ENCODE measurements at places on chromosomes 13 and 19.
A peak's percentile ranks its signal among the peaks of the same experiment; 100 is the strongest.

- DNase-seq = no peak
Measured at GRCh38 chr13:61030445-61030844, 385.2 kb downstream of the PCDH20 start.

GRCh38 chr19:2719920-2720776, 1.0 kb downstream of the DIRAS1 start:
- no peak for DNase-seq

DNA sequence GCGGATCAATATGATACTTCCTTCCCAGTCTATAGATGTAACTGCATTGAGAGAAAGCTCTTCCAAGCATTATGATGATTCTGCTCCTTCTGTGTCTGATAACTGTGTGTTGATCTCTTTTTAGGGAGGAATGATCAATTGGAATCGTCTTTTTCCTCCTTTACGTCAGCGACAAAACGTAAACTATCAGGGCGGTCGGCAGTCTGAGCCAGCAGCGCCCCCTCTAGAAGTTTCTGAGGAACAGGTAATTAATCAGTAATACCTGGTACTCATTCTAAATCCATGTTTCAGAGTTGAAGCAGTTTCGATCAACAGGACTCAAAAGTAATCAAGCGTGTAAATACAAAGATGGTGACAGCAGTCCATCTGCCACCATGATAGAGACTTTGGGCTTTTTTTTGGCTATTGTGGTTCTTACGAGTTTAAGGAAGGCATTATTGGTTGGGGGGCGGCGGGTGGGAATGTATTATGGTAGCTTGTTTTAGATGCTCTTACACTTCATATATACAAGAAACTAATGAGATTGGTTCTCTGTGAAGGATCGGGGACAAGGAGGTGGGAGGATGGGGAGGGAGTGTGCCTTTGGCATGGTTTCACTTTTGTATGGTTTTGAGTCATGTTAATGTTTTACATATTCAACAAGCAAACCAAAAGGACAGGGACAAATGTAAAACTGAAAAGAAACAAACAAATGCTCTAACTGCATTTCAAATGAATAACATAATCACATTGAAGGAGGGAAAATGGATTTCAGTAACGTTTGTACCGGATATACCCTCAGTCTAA, 60.7 kb upstream of the GPR183 start:
- DNase-seq = no peak

- peak; percentile 80 for DNase-seq
Measured at GRCh38 chr19:55179606-55180484, at the start of gene SYT5. Gene SYT5 (minus strand): TSS chr19:55180289. CDS start chr19:55179041, 1,248 bp downstream.

- no peak for DNase-seq
Measured at GRCh38 chr13:99144306-99144705, 56.3 kb upstream of the UBAC2 start.

GRCh38 chr19:19214892-19215291, 3.1 kb downstream of the NCAN start:
- DNase-seq = peak; percentile 73

GRCh38 chr19:39166571-39167391, 30.0 kb upstream of the NCCRP1 start:
- DNase-seq = peak; percentile 84

GRCh38 chr13:107271227-107271626, 703.3 kb upstream of the ARGLU1 start:
- no peak for DNase-seq
